Foreskin keratinocyte (primary cell): ENCODE measurements at places on chromosomes 12 and 14.

- no peak for DNase-seq
Observed at GRCh38 chr12:93113317-93114006, 184.4 kb upstream of the EEA1 start.

DNA sequence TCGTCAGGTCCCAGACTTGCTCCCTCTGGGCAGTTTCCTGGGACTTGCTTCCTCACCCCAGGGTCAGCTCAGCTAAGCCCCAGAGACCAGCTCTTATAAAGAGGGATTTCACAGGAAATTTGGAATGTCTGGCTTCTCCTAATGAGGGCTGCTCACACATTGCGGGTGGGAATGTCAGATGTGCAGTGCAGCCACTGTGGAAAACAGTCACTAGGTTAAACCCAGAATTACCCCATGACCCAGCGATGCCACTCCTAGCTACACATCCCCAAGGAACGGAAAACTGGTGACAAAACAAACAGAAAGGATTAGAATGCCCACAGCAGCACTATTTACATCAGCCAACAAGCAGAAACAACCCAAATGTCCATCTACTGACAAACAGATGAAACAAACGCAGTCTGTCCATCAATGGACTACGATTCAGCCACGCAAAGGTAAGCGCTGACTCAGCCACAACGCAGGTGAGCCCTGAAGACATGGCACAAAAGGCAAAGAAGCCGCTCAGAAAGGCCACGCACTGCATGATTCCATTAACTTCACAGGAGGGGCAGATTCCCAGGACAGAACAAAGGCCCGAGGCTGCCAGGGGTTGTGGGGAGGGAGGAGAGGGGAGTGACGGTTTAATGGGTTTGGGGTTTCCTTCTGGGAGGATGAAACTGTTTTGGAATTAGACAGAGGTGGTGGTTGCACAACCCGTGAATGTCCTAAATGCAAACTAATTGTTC, 63.0 kb downstream of the NCOR2 start:
- no peak for DNase-seq

GRCh38 chr14:103879570-103880347, 32.4 kb upstream of the PPP1R13B start:
- DNase-seq: no peak

DNA sequence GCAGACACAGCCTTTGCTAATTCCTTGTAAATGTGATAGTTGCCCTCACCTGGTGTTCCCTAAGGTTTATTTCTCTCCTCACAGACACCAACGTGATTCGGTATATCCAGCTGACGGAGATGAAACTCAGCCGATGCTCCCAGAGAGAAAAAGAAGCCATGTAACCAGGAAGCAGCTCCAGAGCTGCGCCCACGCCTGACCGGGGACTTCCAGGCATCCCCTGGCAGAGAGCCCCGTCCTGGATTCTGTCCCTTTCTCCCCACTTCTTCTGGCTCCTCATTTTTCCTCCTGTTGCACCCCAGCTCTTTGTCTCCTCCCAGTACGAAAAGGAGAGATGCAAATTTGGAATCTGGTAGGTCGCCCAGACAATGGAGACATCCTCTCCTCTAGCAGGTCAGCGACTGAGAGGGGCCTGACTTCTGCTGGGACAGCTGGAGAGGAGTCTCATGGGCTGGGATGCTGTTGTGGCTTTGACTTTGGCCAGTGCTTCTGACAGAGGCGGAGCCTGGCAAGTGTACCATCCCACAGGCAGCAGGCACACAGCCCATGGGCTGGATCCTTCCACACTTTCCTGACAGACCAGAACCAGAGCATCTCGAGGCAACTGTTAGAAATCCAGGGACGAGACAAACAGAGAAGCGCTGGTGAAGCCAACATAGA, 29.4 kb downstream of the TTC9 start:
- DNase-seq: no peak

DNA sequence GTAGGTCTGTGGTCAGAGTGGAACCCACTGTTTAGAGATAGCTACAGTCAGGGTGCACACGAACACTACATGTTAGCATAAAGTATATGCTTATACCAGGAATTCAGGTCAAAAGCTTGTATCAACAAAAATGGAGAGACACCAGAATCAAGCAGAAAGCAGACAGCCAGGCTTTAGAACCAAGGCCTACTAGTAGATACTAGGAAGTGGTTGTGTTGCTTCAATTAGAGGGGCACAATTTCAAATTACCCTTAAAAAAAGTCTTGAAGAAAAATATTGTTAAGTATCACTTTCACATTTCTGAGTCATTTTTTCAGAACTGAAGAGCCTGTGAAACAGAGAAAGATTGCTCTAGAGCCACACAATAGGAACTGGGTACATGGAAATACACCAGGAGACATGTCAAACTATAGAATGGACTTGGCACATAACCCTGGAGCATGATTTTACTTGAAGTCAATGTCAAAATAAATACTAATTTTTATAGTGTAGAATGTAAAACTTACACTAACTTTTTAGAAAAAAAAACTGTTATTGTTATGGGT, 41.6 kb downstream of the LRRC9 start:
- no peak for DNase-seq
